ENCODE measurements at places on chromosomes 16 and 17.

GRCh38 chr17:48613862-48614694, 1.0 kb downstream of the HOXB8 start:
- DNase-seq, result no peak

GRCh38 chr16:84854759-84855158, 35.0 kb downstream of the CRISPLD2 start:
- no peak for DNase-seq

DNA sequence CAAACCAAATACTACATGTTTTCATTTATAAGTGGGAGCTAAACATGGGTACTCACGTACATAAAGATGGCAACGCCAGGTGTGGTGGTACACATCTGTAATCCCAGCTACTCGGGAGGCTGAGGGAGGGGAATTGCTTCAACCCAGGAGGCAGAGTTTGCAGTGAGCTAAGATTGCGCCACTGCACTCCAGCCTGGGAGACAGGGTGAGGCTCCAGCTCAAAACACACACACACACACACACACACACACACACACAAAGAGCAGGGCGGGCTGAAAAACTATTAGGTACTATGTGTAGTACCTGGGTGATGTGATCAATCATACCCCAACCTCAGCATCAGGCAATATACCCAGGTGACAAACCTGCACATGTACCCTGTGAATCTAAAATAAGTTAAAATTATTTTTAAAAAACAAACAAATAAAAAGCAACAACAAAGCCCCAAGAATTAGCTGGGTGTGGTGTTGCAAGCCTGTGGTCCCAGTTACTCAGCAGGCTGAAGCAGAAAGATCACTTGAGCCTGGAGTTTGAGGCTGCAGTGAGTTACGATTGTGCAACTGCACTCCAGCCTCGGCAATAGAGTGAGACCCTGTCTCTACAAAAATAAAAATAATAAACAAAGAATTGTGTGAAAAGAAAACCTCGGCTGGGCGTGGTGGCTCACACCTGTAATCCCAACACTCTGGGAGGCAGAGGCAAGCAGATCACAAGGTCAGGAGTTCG, 11.9 kb upstream of the FAAP100 start:
- no peak for DNase-seq

DNA sequence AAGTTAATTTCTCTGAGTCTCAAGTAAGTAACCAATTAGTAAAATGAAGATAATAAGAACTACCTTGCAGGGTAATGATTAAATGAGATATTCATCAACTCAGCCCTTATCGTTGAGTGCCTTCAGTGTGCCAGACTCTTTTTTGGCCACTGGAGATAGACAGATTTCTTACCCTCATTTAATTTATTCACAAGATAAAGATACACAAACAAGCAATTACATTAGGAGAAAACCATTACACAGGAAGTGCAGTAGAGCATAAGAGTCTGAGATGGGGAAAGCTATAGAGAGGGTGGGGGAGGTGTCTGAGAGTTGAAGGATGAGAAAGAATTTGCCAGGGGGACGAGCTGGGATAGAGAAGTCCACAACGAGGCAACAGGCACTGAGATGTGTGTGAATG, 72.5 kb upstream of the BCAR1 start:
- DNase-seq, result no peak

- DNase-seq, result no peak
Observed at GRCh38 chr17:63916566-63917185, 2.0 kb downstream of the GH1 start.

GRCh38 chr17:61149862-61150362, 249.7 kb upstream of the TBX2 start:
- peak; percentile 69 for DNase-seq

DNA sequence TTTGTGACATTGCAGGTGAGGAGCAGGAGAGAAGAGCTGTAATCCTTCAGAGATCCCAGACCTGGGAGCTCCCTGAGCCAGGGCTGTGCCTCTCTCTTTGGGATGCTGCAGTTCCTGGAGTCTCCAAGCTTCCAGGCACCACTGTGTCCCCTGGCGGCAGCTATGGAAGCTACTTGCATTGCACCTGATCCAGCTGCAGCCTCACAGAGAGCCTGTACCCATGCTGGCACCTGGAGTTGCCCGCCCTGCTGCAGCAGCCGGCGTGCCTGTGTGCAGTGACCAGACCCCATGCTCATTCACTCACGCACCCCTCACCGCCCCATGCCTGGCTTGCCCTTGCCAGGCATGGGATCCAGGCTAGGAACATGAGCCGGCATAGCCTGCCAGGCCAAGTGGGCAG, 51.8 kb upstream of the MED9 start:
- DNase-seq, result no peak

GRCh38 chr16:8798174-8798527, 512 bp downstream of the PMM2 start:
- no peak for DNase-seq

DNA sequence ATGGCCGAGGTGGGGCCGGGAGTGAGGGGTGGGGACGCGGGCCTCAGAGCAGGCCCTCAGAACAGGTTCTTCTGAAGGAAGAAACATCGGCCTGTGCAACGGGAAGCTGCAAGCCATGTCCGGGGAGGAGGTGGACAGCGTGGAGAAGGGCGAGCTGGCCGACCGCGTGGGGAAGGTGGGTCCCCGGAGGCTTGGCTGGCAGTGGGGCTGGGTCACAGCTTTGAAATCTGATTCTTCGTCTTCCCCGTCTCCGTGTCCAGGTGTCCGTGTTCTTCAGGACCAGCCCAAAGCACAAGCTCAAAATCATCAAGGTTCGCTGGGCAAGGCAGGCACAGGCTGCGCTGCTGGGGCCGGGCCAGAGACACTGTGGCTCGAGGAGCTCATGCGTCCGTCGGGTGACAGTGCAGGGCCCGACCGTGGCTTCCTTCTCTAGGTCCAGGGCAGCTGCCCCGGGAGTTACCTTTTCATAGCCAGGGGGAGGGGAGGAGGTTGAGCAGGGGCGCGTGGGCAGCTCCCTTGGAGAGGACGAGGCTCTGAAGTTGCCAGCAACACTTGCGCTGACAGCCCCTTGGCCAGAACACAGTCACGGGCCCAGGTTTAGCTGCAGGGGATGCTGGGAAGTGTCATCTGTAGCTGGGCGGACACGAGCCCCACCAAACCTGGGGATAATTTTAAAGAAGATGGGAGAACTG, 51.3 kb downstream of the MEAK7 start:
- no peak for DNase-seq

DNA sequence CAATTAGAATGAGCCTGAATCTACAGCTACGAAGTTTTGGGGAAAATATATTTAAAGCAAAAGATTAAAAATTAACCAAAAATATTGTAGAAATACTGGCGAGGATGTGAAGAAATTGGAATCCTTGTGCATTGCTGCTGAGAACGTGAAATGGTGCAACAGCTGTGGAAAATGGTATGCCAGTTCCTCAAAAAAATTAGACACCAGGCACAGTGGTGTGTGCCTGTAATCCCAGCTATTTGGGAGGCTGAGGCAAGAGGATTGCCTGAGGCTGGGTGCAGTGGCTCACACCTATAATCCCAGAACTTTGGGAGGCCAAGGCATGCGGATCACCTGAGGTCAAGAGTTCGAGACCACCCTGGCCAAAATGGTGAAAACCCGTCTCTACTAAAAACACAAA, 119.9 kb upstream of the TMEM97 start:
- no peak for DNase-seq

GRCh38 chr16:57899771-57900661, 70.9 kb downstream of the CNGB1 start:
- peak; percentile 57 for DNase-seq

Data from HuH-7 (cell line).